ENCODE measurements at places on chromosomes 5 and 9.

- DNase-seq = no peak
Observed at GRCh38 chr5:2898661-2899060, 147.2 kb upstream of the IRX2 start.

GRCh38 chr9:69308206-69308931, 16.6 kb upstream of the ENTREP1 start:
- no peak for DNase-seq

GRCh38 chr9:29290516-29290915, 1717.2 kb upstream of the C9orf72 start:
- no peak for DNase-seq

DNA sequence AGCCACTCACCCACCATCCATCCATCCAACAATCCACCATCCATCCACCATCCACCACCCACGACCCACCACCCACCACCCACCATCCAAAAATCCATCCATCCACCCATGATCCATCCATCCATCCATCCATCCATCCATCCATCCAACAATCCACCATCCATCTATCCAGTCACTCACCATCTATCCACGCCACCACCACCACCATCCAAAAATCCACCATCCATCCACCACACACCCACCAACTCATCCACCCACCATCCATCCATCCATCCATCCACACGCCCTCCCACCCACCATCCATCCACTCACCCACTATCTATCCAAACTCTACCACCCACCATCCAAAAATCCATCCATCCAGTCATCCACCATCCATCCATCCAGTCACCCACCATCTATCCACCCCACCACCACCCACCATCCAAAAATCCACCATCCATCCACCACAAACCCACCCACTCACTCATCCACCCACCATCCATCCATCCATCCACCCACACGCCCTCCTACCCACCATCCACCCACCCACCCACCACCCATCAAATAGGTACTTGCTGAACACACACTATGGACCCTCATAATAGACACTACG, 9.0 kb downstream of the DPH7 start:
- no peak for DNase-seq

DNA sequence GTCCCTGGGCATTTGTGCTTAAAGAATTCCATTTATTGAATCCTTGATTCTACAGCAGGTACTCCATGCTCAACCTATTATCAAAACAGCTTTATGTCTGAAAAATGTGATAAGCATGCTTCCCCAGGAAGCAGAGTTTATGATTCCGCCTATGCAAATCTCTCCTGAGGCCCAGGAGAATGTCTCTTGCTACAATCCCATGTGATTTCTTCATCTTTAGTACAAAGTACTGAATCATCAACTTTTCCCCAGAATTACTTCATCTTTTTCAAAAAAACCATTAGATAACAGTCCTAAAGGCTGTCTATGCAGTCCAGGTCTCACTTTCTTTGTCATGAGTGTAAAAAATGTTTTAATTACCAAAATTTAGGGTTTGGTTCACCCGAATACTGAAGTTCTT, 130.2 kb upstream of the ADAMTSL1 start:
- no peak for DNase-seq

- DNase-seq = no peak
Observed at GRCh38 chr9:114051281-114051680, 26.8 kb downstream of the AMBP start.

DNA sequence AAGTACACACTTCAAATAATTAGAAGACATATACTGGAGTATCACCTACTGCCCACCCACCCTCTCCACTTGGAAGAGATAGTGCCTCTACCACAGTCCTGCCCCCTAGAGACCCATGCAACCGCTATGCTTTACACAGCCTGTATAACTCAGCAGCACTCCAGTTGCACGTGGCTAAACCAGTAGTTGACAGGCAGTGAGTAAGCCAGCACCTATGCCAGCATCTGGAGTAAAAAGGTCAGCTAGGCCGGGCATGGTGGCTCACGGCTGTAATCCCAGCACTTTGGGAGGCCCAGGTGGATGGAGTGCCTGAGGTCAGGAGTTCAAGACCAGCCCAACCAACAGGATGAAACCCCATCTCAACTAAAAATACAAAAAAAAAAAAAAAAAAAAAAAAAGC, 356.4 kb downstream of the NR2F1-AS1 start:
- DNase-seq = no peak

- DNase-seq = no peak
Observed at GRCh38 chr9:5025416-5025815, 40.3 kb downstream of the JAK2 start.

DNA sequence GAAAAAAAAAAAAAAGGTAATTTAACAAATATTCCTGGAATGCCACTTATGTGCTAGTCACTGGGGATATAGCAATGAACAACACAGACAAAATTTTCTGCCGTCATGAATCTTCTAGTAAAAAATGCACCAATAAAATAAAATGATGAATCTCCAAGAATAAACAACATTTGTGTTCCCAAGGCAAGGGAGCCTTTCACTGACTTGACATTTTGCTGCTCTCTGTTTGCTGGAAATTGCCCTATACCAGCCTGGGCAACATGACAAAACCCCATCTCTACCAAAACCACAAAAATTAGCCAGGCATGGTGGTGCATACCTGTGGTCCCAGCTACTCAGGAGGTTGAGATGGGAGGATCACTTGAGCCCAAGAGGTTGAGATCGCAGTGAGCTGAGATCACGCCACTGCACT, 64.5 kb upstream of the ERBIN start:
- DNase-seq = no peak

DNA sequence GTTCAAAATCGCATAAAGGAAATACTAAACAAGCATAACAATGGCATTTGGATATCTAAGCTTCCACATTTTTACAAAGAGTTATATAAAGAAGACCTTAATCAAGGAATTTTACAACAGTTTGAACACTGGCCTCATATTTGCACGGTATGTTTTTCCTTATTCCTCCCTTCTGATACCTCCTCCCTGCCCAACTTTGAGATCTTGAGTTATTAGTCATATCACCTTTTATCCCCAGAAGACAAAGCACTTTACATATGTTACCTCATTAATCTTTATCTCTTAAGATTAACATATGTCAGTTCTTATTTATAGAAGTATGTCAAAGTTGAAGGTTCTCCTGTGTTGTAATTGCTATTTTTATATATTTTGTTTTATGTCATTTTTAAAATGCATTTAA, 29.8 kb downstream of the TDRD7 start:
- no peak for DNase-seq

GRCh38 chr9:118782790-118783463, 586.3 kb downstream of the BRINP1 start:
- no peak for DNase-seq
